ENCODE measurements at places on chromosomes 6 and 20. TPM values are rescaled to one million over a fixed set of nuclear protein-coding genes. Genes with fewer than 3 reads are reported as not detected.

Gene ERVFRD-1
- not detected for total RNA-seq

Gene SRSF12
- total RNA-seq: 0.12 TPM

Gene SOX4
- 0.05 TPM for total RNA-seq

Gene TMEM217
- total RNA-seq: 2.2 TPM

Gene CCN2
- not detected for total RNA-seq

Gene EYS
- not detected for total RNA-seq

DNA sequence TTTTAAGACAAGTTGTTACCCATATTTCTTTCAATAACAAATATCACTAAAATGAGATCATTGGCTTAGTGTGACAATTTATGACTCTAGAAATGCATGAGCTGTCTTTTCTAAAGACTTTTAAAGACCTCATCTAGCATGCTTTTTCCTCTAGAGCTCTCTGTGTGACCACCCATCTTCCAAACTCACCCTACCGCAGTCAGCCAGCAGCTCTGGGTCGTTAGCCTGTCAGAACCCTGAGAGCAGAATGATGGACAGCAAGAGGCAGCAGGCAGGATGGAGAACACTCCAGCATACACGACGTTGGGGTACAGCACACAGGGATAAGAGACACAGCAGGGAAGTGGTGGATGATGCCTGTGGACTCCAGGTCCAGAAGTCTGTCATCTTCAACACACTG, 45.1 kb upstream of the TBX18 start:
- H3K36me3 ChIP-seq: no peaks in the 10 kb centered on the region
- no peak overlapping the region for H3K27ac ChIP-seq
- H3K4me3 ChIP-seq: no peak overlapping the region
- DNase-seq: no peak

DNA sequence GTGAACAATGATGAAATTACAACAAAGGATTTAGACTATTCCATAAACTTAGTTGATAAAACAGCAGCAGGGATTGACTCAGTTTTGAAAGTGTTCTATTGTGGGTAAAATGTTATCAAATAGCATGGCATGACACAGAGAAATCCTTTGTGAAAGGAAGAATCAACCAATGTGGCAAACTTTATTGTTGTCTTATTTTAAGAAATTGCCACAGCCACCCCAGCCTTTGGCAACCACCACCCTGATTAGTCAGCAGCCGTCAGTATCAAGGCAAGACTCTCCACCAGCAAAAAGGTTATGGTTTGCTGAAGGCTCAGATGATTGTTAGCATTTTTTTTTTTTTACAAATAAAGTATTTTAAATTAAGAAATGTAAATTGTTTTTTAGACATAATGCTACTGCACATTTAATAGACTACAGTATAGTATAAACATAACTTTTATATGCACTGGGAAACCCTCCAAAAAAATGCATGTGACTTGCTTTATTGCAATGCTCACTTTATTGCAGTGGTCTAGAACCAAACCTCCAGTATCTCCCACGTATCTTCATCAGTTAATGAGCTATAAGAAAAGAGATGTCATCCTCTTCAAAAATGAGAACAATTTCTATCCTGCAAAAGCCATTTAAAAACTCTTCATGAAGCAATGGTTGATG, 162.7 kb downstream of the SOBP start:
- H3K27ac ChIP-seq: no peak overlapping the region
- no peaks in the 10 kb centered on the region for H3K36me3 ChIP-seq
- no peak overlapping the region for H3K4me3 ChIP-seq
- no peak for DNase-seq

DNA sequence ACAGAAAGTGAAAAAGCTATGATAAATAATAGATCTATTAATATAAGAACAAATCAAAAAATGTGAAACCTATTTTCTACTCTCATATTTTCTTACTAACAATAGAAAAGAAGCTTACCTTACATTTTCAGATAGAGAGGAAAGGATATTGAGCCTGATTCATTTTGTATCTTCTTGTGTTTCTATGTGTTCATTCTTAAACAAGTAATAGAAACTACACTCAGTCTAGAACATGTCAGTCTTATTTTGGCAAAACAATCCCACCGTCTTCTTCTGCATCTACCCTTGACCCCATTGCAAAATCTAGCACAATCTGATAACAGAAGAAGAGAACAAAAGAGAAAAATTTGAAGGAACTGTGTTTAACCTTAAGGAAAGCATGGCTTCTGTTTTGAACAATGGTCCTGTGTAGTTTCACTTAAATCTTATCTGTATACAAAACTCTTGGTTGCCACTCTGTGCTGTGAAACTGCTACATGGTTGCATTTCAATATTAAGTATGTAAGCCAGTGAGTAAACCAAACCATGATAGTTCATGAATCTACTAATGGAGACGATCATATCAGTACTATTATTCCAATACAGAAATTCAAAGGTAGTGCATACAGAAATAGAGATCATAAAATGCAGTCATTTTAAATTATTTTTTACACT, 69.5 kb upstream of the LGSN start:
- H3K4me1 ChIP-seq: no peaks in the 10 kb centered on the region
- no peaks in the 10 kb centered on the region for H3K27me3 ChIP-seq
- H3K36me3 ChIP-seq: no peaks in the 10 kb centered on the region
- DNase-seq: no peak

- DNase-seq: no peak
- H3K27ac ChIP-seq: peak overlapping the region; percentile 54
- H3K4me1 ChIP-seq: peaks cover 14% of the 10 kb centered on the region
- no peaks in the 10 kb centered on the region for H3K36me3 ChIP-seq
- peak overlapping the region; percentile 23 for H3K4me3 ChIP-seq
Observed at GRCh38 chr6:145736661-145737144, 1.4 kb upstream of the EPM2A start.

DNA sequence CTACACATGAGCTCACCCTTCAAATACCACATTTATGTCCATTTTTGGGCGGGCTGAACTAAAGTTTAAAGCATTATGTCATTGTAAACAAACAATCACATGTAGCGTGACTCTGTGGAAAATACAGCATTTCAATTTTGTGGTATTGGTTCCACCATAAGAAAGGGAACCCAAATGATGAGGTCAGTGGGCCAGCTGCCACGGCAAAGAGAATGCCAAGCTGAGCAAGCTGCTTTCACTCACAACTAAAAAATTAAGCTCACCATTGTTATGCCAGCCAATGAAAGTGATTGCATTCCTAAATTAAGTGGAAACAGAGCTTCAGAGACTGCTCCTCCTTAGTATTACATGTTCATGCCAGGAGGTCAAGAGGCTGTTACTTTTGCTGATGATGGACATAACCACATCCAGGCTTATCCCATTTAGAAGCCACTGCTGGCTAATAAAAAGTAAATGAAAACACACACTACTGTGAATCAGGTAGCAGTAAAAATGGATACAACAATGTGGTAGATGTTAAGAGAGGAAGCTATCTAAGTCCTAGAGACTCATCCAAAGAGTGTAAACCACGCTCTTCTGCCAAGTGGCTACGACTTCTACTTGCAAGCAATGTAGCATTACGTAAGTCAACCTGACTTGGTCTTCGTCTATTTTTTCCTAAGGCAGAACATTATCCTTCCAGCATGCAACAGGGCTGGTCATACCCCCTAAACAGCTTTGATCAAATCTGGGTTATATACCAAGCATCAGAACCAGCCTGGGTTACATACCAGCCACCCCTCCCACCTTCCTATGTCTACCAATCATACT, 164.8 kb downstream of the BACH2 start:
- no peak overlapping the region for H3K27ac ChIP-seq
- peaks cover 19% of the 10 kb centered on the region for H3K4me1 ChIP-seq
- no peaks in the 10 kb centered on the region for H3K27me3 ChIP-seq

DNA sequence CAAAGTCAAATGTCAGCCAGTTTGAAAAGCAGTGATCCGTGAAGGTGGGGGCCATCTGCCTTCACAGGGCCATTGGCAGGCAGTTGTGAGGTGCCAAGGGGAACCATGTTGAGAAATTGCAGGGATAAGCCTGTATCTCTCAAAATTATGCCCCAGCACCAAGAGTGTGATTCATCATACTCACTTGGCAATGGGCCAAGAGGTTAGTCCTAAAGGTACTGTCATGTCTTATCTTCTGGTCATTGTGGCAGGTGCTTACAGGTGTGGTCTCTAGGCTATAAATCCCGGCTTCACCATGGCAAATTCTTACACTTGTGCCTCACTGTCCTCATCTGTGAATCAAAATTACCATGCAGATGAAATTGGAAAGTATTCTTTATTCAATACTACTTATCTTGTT, 150.7 kb upstream of the LAMP5 start:
- H3K27me3 ChIP-seq: no peaks in the 10 kb centered on the region
- no peaks in the 10 kb centered on the region for H3K4me1 ChIP-seq
- H3K36me3 ChIP-seq: no peaks in the 10 kb centered on the region
- H3K4me3 ChIP-seq: no peak overlapping the region
- H3K27ac ChIP-seq: no peak overlapping the region
- no peak for DNase-seq

DNA sequence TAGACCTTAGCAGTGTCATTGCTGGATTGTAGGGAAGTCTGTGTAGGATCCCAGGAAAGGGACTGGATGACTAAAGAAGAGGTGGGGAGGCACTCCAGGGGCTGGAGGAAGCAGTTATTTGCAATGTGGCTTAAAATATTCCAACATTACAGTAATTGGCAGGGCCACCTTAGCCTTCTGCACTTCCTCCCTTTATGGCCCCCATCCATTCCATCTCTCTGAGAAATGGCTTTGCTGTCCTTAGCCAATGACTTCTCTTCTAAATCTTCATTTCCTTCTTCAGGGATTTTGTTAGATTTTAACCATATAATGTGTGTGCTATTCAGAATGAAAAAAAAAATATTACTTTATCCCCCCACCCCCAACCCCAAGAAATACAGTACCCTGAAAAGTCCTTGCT, 6.4 kb downstream of the ADGRF5 start:
- no peak for DNase-seq
- H3K4me1 ChIP-seq: no peaks in the 10 kb centered on the region
- H3K27ac ChIP-seq: no peak overlapping the region
- H3K36me3 ChIP-seq: no peaks in the 10 kb centered on the region
- no peaks in the 10 kb centered on the region for H3K27me3 ChIP-seq

DNA sequence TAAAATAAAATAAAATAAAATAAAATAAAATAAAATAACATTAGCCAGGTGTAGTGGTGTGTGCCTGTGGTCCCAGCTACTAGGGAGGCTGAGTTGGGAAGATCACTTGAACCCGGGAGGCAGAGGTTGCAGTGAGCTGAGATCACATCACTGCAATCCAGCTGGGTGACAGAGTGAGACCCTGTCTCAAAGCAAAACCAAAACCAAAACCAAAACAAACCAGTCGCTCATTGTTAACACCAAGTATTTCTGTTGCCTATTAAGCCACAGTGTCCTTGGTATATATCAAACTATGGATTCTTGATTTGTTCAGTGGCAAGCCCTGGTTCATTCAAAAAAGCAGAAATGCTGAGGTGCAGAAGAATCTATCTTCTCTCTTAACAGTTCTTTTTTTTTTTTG, 65.7 kb downstream of the PYGB start:
- H3K27me3 ChIP-seq: no peaks in the 10 kb centered on the region
- peaks cover 34% of the 10 kb centered on the region for H3K4me1 ChIP-seq
- no peak overlapping the region for H3K4me3 ChIP-seq
- H3K27ac ChIP-seq: no peak overlapping the region

DNA sequence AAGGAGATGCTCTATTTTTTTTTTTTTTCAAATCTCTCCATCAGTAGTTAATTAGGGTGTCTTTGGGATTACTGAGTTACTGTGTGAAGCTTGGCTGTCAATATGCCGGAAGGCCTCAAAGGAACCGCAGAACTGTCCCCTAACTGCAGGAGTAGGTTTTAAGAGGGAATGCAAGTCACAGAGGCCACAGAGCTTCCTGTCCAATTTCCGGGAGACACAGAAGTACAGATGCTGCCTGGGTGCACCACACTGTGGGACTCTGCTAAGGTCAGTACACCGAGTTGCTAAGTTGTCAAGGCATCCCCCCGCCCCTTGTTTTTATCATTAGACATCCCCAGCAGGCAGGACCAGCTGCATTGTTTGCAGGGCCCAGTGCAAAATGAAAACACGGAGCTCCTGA, 120.2 kb upstream of the RAB32 start:
- H3K4me3 ChIP-seq: no peak overlapping the region
- DNase-seq: no peak
- H3K36me3 ChIP-seq: no peaks in the 10 kb centered on the region
- H3K27me3 ChIP-seq: no peaks in the 10 kb centered on the region
- no peak overlapping the region for H3K27ac ChIP-seq

GRCh38 chr6:150567380-150567779, 32.3 kb upstream of the PLEKHG1 start:
- DNase-seq: no peak
- no peak overlapping the region for H3K27ac ChIP-seq
- no peaks in the 10 kb centered on the region for H3K36me3 ChIP-seq
- peaks cover 17% of the 10 kb centered on the region for H3K27me3 ChIP-seq
- no peaks in the 10 kb centered on the region for H3K4me1 ChIP-seq
- H3K4me3 ChIP-seq: no peak overlapping the region

DNA sequence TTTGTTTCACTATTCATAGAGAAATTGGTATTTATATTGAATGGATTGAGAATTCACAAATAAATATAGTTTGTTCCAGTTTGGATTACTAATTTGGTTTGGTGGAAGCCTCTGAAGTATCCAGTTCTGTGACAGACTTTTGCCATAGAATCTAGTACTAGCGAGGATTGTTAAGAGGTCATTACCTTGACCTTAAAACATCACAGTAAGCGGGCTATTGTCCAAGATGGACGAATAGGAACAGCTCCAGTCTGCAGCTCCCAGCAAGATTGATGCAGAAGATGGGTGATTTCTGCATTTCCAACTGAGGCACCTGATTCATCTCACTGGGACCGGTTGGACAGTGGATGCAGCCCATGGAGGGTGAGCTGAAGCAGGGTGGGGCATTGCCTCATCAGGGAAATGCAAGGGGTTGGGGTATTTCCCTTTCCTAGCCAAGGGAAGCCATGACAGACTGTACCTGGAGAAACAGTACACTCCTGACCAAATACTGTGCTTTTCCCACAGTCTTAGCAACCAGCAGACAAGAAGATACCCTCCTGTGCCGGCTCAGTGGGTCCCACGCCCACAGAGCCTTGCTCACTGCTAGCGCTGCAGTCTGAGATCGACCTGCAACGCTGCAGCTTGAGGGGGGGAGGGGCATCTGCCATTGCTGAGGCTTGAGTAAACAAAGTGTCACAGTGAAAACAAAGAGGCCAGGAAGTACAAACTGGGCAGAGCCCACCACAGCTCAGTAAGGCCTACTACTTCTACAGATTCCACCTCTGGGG, 66.4 kb upstream of the NEDD9 start:
- H3K27ac ChIP-seq: no peak overlapping the region
- no peaks in the 10 kb centered on the region for H3K27me3 ChIP-seq
- peaks cover 31% of the 10 kb centered on the region for H3K4me1 ChIP-seq
- peaks cover 66% of the 10 kb centered on the region for H3K36me3 ChIP-seq
- DNase-seq: peak; percentile 24
- no peak overlapping the region for H3K4me3 ChIP-seq

- H3K36me3 ChIP-seq: peaks cover 8% of the 10 kb centered on the region
- H3K4me3 ChIP-seq: no peak overlapping the region
- H3K4me1 ChIP-seq: no peaks in the 10 kb centered on the region
- no peak for DNase-seq
Observed at GRCh38 chr6:157593596-157593995, 212.6 kb downstream of the ZDHHC14 start.

- no peak for DNase-seq
- no peak overlapping the region for H3K27ac ChIP-seq
- H3K27me3 ChIP-seq: no peaks in the 10 kb centered on the region
- H3K4me3 ChIP-seq: no peak overlapping the region
- H3K4me1 ChIP-seq: no peaks in the 10 kb centered on the region
Observed at GRCh38 chr6:72636215-72636614, 14.4 kb downstream of the KCNQ5 start.

Data from activated CD4-positive, alpha-beta memory T cell treated with anti-CD3 and anti-CD28 coated beads for 36 hours (primary cell).